Activated naive CD4-positive, alpha-beta T cell (primary cell): ENCODE measurements at places on chromosomes 13 and 19.

GRCh38 chr13:111515635-111516034 is 195.2 kb downstream of the TEX29 start:
- no peak for DNase-seq

DNA sequence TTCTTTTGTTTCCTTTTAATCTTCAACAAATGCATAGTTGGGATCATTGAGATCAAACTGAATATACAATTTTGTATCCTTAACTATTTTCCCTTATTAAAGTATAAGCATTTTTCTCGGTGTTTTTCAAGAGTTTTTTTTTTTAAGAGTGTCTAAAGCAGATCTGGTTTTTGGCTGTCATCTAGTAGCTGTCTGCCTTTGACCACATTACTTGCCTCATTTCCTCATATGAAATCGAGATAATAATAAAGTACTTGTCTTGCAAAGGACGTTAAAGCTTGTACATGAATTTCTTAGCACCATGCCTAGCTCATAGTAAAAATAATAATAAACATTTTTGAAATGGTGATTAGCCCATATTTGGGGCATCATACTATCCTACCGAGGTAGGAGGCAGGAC is 121.2 kb downstream of the PDS5B start:
- no peak for DNase-seq

GRCh38 chr13:19052931-19053330 is 128.7 kb downstream of the TUBA3C start:
- DNase-seq: no peak

- no peak for DNase-seq
Measured at GRCh38 chr19:47438793-47439220, 19.5 kb upstream of the MEIS3 start.

GRCh38 chr13:102724923-102725322 is 30.1 kb upstream of the METTL21C start:
- DNase-seq: no peak

DNA sequence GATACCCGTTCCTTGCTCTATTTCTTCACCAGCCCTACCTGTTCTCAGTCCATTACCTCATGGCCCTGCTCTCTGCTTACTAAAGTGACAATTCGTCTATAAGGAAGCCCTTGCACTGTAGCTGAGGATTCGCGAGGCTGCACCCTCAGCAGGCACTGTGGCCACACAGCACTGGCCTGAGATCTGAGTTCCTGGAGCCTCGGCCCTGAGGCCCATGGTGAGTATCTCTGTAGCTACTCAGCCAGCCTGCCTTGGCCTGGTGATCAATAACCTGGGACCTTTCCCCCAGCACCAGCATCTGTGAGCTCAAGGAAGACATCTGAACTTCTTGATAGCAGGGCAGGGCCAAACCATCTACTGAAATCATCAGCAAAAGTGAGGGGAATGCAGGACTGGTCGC is 90.7 kb downstream of the RGCC start:
- DNase-seq: no peak

GRCh38 chr19:39996218-39996810 is 546 bp upstream of the ZNF546 start:
- peak; percentile 39 for DNase-seq
